Hematopoietic multipotent progenitor cell treated with erythropoietin and hydrocortisone succinate and interleukin-3 and kit ligand, for 4 days (in vitro differentiated cells): ENCODE measurements at places on chromosomes 7 and 10.
A peak's percentile ranks its signal among the peaks of the same experiment; 100 is the strongest.

DNA sequence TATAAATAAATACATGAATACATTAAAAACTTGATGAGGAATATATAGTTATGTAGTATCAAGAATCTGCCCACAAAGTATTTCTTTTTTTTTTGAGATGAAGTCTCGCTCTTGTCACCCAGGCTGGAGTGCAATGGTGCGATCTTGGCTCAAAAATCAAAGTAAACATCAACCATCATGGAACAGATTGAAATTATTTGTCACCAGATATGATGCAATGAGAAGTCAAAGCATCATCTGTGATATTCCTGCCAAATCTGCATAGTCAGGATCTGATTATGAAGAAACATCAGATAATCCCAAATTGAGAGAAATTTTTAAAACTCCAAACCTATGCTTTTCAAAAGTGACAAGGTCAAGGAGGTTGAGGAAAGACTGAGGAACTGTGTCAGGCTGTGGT, 5.1 kb upstream of the CYP2C18 start:
- no peak for DNase-seq

GRCh38 chr10:14014423-14014822, 316.3 kb downstream of the FRMD4A start:
- DNase-seq, result no peak

DNA sequence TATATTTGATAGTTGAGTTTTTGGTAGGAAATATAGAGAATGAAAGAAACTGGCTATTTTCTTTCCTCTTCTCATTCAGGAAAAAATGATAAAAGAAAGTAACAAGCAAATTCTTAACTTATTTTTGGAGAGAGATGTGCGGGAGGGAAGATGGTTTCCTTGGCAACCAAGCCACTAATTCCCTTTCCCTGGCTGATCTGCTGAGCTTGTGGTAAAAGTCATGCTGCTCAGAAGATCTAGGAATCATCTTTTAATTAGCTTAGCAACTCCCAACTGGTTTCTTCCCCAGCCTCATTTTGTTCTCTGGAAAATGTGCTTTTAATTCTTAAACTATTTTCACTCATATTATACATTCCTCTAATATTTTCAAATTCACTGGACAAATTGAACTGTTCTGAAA, 11.8 kb downstream of the UROS start:
- DNase-seq, result no peak

DNA sequence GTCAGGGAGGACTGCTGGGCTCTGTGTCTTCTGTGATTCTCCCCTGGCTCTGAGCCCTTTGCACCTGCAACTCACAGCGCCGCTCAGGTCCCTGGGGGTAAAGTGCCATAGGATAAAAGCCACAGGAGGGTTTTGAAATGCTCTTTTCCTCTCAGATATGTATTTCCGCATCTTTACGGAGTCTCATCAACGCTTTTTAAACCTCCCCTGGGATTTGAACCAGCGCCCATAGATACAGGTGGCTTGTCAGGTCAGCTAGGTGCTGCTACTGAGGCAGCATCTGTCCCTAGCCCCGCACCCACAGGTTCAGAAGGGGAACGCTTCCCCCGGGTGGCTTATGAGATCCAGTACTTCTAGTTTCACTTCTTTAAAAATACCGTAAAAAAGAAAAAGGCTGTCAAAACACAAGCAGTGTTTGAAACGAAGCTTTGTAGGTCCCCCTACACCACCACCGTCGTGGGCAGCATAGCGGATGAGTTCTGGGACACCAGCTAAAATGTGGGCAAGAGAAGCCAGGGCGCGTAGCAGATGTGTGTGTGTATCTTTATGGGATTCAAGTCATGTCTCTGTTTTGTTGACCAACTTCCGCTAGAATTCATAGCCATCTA, 173.5 kb downstream of the CUX1 start:
- DNase-seq, result no peak

DNA sequence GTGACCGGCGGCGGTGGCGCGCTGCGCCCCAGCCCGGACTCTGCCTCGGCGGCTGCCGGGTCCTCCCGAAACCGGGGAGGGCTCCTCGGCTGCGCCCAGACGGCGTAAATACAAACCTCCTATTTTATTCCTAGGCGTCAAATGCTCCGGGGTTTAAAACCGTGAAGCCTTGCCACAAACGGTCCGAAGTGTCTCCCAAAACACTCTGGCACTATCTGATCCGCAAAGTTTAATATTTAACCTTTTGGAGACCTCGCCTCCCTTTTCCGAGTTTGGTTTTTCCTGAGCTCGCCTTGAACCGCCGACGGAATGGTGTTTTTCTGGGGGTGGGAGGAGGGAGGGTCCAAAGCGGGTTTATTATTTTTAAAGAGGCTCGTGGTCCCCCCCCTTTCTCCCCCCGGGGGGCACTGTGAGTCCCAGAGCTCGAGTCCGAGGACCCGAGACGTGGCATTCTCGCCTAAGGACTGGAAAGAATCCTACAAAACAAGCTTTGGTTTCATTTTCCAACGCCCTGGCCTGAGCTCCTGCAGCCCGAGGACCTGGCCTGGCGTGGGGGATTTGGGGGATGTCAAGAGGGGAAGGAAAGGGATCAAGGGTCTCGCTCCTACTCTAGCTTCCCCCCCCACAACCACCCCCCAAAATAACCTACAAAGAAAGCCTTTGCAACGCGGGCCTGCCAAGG, 1.8 kb downstream of the TNRC18 start:
- peak; percentile 81 for DNase-seq

DNA sequence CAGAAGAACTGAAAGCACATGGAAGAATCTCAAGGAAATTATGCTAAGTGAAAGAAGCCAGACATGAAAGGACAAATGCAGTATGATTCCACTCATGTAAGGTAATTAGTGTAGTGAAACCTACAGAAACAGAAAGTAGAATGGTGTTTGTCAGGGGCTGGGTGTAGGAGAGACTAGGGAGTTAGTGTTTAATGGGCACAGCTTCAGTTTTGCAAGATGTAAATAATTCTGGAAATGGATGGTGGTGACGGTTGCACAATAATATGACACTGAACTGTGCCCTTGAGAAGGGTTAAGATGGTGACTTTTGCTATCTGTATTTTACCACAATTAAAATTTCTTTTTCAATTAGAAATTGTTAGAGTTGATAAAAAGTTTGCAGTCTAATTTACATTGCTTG, 157.3 kb upstream of the ADCY1 start:
- no peak for DNase-seq

- no peak for DNase-seq
Observed at GRCh38 chr7:29412912-29413311, 150.7 kb upstream of the PRR15 start.

DNA sequence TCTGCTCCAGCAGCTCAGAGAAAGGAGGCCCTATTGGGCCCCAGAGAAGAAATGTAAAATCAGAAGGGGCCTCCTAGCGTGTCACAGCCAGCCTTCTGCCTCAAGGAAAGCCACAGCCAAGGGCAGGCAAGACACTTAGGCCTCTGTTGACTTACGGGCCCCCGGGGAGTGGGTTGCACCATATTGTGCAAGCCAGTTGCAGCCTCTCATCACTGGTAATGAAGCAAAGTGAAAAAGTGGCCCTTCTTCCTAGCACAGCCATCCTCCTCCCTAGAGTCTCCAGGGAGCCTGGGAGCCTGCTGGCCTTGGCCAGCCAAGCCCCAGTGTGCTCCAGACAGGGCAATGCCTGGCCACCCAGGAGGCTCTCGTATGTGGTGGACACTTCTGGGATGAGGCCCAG, 56.2 kb upstream of the GDF10 start:
- no peak for DNase-seq

- no peak for DNase-seq
Observed at GRCh38 chr10:85542936-85543730, 823.5 kb downstream of the GRID1 start.

- no peak for DNase-seq
Observed at GRCh38 chr10:130882906-130883305, 428.6 kb downstream of the TCERG1L start.

- no peak for DNase-seq
Observed at GRCh38 chr10:13990392-13990805, 340.3 kb downstream of the FRMD4A start.

DNA sequence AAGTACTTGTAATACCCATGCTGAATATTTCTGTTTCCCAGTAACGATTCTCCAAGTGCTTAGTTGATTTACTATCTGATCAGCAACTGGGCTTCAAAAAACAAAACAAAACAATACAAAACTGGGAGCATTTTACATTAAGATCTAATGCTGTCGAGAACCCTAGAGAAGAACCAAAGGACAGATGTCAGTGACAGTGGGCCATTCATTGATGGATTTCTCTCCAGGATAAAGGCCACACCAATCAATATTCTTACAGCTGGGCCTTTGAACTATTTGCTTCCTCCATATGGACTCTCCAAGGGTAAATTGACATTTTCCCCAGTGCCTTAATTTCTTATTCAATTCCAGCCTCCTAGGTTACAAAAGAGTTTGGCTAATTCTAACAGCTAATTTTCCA, 217.5 kb downstream of the ADAM12 start:
- no peak for DNase-seq

GRCh38 chr7:18444826-18445225, 50.7 kb upstream of the HDAC9 start:
- no peak for DNase-seq

DNA sequence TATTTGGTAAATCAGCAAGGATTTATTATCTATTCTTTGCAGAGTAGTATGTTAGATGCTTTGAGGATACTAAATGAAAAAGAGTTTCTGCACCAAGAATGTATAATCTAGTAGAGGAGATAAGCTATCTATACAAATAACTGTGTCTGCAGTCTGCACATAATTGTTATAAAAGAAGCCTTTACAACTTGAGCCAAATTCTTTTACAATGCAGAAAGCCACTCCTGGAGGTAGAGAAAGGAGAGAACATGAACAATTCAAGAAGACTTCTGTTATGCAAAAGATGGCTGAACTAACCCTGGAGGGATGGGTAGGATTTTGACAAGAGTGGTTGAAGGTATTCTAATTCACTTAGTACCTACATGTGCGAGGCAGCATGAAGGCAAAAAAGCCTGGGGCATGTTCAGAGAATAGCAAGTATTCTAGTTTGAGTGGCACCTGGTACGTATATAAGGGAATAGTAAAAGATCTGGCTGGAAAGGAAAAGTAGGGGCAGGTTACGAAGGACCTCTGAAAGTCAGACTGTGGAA, 251.1 kb upstream of the KAT6B start:
- no peak for DNase-seq

- DNase-seq, result no peak
Observed at GRCh38 chr10:132570265-132570664, 32.7 kb downstream of the INPP5A start.

DNA sequence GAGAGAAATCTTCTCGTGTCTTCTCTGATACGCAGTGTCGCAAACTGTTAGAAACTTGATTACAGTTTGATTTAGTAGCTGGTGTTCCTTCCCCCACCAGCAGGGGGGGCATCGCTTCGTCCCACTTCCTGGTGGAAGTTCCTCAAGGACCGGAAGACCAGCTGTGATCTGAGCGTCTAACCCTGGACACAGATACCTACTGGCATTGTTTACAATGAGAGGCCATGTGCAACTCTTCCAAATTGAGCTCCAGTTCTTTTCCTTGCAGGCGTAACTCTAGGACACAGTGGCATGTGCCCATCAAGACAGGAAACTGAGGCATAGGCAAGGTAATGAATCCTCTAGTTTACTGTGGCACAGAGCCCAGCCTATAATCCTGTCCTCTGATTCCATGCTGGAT, 219.0 kb downstream of the CCDC3 start:
- DNase-seq, result peak; percentile 71

DNA sequence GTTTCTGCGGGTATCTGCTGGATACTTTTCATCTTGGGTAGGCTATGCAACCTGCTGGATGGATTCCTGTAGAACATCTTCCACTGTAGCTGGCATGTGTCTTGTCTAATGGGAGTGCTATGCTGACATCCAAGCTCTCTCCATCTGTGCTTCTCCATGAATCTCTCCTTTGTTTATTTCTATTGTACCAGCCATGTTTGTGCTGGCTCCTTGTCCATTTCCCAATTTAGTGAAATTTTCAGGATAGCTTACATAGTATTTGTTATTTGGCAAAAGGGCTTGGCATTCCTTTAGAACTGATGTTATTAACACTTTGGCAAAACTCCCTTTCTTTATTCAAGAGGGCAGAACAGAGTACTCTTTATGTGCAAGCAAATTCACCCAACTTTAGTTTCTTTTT, 198.0 kb downstream of the CSTF2T start:
- DNase-seq, result no peak

- no peak for DNase-seq
Observed at GRCh38 chr10:102627291-102627735, 17.0 kb upstream of the TRIM8 start.

GRCh38 chr7:150439967-150440366, 10.5 kb upstream of the GIMAP8 start:
- DNase-seq, result no peak

DNA sequence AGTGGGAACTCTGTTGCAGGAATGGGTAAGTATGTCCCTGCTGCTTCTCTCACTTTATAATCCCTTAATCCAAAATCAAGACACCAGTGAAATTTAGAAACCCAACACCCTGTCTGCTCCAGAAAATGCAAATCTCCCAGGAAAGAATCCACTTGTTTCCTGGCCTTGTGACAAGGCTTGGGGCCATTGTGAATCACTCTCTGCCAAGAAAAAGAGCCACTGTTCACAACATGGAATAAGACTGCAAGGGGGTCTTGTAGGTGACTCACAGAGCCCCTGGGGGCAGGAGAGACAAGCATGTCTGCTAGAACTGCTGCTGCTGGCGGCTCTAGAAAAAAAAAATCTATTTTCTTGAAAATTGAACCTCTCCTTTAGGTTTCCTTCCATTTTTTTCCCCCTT, 191.2 kb downstream of the SORCS1 start:
- DNase-seq, result no peak

GRCh38 chr10:97820096-97820704, 29.4 kb upstream of the GOLGA7B start:
- no peak for DNase-seq

DNA sequence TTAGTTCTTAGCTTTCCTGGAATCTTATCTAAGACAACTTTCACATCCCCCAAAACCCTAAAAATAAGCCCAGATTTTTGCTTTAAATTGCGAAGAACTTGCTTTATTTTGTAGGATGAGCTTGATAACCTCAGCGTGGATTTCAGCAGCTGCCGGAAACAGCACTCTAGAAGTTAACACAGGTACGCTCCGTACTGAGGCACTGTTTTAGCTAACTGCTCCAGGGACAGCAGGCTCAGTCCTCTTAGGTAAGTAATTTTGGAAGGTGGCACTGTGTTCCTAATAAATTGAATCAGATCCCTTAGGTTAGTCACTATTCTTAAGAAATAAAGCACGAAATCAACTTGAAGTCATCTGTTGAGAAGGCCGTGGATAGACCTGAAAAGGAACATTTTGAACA, 2.2 kb upstream of the AUTS2 start:
- no peak for DNase-seq

DNA sequence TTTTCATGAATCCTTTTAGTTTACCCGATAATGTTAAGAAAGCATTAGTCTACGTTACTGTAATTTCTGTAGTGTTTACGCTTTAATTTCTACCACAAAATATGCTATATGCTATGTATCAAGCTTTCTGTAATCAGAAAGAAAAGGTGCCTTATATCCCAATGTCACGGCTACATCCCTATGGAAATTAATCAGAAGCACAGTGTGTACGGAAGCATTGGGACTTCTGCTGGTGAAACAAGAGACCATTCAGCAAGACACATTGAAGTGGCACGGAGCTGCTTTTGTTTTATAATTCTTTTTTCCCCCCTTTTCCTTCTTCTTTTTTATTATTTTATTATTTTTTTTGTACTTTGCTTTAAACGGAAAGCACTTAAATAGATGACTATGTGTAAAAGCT, 31.2 kb upstream of the SH2B2 start:
- DNase-seq, result no peak
